Fibroblast of lung (primary cell): ENCODE measurements at places on chromosomes 4 and X. TPM values are rescaled to one million over a fixed set of nuclear protein-coding genes. Genes with fewer than 3 reads are reported as not detected.

KCNE5 gene
- 0.51 and 1.2 TPM in 2 replicates for total RNA-seq

TRPC3 gene
- total RNA-seq = 1.0 and 1.2 TPM in 2 replicates

SORBS2 gene
- total RNA-seq = 0.26 and 0.33 TPM in 2 replicates

DNA sequence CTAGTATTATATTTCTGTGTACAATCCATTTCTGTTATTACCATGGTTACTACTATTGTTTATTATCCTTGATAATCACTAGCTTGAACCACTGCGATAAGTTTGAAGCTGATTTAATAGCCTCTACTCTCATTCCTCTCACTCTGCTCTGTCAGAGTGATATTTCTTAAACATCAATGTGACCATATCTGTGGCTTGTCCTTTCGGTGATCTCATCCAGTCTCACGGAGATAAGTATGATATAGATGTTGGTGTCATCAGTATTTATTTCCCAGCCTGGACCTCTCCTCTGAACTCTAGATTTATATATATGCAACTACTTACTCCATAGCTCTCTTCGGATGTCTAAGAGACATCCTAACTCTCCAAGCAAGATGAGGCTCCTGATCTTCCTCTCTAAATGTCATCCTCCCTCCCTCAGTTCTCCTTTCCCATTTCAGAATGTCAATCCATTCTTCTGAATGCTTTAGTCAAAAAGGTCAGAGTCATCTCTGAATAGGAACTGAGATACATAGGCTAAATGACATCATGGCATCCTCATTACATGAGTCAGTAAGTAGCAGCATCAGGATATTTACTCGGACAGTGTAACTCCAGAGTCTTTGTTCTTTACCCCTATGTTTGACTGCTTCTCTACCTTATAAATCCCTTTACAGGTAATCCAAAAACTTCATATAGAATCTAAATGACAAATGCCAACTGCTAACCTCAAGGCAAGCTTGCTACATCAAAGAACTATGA lies 129.5 kb downstream of the PACRGL start:
- DNase-seq = no peak
- H3K27ac ChIP-seq = no peak overlapping the region
- no peaks in the 10 kb centered on the region for H3K27me3 ChIP-seq
- no peaks in the 10 kb centered on the region for H3K4me1 ChIP-seq

GRCh38 chr4:166501941-166502382 lies 628.9 kb downstream of the TLL1 start:
- DNase-seq = peak; percentile 8
- no peaks in the 10 kb centered on the region for H3K27me3 ChIP-seq
- H3K4me1 ChIP-seq = no peaks in the 10 kb centered on the region
- H3K4me3 ChIP-seq = no peak overlapping the region
- H3K36me3 ChIP-seq = no peaks in the 10 kb centered on the region

GRCh38 chrX:153445106-153445855 lies 575 bp downstream of the TREX2 start:
- no peaks in the 10 kb centered on the region for H3K27me3 ChIP-seq
- no peak overlapping the region for H3K4me3 ChIP-seq
- DNase-seq = no peak
- no peaks in the 10 kb centered on the region for H3K4me1 ChIP-seq

DNA sequence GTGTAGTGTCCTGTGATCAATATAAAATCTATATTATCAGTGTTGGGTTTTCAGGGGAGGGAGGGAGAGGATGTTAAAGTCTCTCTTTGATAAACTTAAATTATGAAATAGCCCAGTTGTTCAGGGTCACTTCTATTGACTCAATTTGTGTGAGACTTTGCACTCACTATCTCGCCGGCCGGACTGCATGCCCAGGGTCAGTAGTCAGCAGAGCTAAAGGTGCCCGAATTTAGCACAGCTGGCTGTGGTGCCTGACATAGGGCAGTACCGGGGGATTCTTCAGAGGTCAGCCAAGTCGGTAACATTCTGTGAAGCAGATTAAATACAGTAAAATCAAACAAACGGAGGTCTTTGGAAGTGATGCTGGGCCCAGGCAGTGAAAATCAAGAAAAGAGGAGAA lies 19.2 kb downstream of the GABRQ start:
- no peak overlapping the region for H3K4me3 ChIP-seq
- no peak overlapping the region for H3K27ac ChIP-seq
- no peaks in the 10 kb centered on the region for H3K27me3 ChIP-seq

GRCh38 chr4:88610771-88611170 lies 18.5 kb downstream of the HERC3 start:
- DNase-seq = peak; percentile 90
- no peaks in the 10 kb centered on the region for H3K27me3 ChIP-seq
- H3K27ac ChIP-seq = peak overlapping the region; percentile 47
- peaks cover 4% of the 10 kb centered on the region for H3K36me3 ChIP-seq
- H3K4me3 ChIP-seq = no peak overlapping the region

DNA sequence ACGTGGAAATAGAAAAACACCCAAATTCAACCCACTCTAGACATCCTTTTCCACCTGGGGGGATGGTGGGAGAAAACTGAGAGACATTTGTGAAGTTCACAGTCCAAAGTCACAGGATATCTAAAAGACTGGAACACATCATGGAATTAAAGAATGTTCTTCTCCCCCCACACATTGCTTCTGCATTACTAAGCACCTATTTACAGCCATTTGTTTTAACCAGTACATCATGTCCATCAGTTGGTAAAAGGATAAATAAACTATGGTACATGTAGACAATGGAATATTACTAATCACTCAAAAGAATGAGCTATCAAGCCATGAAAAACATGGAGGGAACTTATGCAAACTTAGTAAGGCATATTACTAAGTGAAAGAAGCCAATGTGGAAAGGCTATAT lies 185.5 kb upstream of the ANXA10 start:
- no peaks in the 10 kb centered on the region for H3K27me3 ChIP-seq
- peak; percentile 34 for DNase-seq
- H3K4me3 ChIP-seq = no peak overlapping the region
- H3K27ac ChIP-seq = no peak overlapping the region
- no peaks in the 10 kb centered on the region for H3K36me3 ChIP-seq

GRCh38 chr4:70816894-70817293 lies 22.8 kb downstream of the GRSF1 start:
- no peaks in the 10 kb centered on the region for H3K36me3 ChIP-seq
- no peak overlapping the region for H3K27ac ChIP-seq
- no peak for DNase-seq
- no peaks in the 10 kb centered on the region for H3K4me1 ChIP-seq
